ENCODE measurements at places on chromosomes 11 and 22.

DNA sequence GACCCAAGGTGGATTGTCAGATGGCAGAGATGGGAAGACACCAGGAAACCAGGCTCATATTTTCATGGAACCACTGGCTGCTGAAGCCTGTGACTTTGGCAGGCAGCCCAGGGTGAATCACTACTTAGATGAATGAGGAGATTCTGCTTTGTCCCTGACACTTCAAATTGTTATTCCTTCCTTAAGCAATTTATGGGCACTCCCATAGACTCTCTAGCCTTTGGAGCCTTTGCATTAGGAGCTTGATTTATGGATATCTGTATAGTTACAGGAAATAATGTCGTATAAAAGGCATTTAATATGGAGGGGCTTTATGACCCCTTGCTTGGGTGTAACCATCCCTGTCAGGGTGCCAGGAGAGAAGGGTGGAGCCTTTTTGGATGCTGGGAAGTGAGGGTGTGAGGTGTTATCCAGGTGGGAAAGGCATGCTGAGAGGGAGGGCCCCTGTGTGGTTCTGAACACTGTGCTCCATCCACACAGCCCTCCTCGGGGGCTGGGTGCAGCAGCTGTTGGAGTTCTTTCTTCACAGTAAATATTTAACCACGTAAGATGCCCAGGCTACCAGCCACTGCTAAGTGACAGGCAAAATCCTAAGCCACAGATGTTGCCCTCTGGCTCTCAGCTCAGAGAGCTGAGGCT lies 35.3 kb downstream of the IL18 start:
- peak; percentile 87 for DNase-seq

DNA sequence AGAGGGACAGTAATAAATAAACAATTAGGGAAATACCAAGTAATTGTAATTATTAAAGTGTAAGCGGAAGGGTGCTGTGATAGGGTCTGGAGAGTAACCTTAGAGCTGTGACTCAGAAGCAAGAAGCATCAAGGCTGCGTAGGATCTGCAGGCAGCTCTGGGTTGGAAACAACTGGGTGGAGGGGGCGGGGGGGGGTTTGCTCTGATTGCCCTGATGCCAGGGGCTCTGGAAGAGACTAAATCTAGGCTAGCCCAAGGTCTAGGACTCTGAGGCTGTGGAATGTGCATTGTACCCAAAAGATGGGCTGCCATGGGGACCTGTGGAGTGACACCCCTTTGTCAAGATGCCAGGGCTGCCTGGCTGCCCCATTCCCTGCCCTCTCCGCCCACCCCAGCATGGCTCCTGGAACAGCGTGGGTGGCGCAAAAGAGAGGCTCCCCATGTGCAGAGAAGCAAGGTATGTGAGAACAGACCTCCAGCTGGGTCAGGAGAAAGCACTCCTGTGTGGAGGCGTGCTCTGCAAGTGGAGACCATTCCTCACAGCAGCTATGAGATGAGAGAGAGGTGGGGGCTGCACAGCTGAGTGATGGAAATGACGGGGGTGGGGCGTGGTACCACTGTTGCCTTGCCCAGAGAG lies 101.1 kb upstream of the CRYBB3 start:
- DNase-seq = no peak

- DNase-seq = no peak
Measured at GRCh38 chr11:125330462-125331325, 165.4 kb downstream of the FEZ1 start.

DNA sequence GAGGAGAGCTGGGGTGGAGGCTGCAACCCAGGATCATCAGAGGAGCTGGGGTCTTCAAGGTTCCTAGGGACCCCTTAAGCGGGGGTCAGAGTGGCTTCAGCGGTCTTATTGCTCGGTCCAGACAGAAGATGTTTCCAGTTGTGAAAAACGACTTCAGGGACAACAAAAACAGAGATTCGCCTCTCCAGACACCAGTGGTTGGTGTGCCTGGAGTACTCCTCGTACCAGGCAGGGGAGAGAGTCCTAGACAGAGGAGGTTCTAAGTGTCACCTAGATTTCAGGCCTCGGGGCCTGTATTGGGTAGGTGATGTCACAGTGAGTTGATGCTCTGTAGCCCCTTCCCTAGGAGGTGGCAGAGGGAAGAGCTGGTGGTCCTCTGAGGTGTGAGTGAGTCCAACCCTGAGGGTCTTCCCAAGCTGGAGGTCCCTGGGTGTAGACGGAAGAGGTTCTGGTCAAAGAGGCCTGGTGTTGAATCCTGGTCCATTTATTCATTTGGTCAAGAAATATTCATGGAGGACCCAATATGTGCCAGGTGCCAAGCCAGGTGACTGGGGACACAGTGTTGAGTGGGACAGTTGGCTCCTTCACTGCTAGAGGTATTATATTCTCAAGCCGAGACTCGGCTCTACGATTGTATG lies 4.4 kb upstream of the IGLL5 start:
- DNase-seq = no peak

DNA sequence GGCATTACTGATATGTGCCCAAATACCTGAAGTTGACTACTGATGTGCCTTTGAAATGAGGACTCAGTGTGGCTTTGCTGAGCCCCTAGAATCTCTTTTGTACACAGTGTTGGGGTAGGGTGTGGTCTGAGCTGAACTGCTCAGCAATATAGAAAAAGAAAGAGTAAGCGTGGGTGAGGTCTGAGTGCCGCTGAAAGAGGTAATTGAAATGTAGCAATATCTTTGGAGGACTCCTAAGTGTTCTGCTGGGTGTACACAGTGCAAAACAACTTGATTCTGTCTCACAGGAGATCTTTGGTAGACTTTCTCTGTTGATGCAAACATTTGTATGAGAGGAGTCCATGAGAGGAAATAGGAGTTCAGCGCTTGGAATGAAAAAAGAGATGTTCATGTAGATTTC lies 73.7 kb upstream of the PTPN5 start:
- DNase-seq = no peak

DNA sequence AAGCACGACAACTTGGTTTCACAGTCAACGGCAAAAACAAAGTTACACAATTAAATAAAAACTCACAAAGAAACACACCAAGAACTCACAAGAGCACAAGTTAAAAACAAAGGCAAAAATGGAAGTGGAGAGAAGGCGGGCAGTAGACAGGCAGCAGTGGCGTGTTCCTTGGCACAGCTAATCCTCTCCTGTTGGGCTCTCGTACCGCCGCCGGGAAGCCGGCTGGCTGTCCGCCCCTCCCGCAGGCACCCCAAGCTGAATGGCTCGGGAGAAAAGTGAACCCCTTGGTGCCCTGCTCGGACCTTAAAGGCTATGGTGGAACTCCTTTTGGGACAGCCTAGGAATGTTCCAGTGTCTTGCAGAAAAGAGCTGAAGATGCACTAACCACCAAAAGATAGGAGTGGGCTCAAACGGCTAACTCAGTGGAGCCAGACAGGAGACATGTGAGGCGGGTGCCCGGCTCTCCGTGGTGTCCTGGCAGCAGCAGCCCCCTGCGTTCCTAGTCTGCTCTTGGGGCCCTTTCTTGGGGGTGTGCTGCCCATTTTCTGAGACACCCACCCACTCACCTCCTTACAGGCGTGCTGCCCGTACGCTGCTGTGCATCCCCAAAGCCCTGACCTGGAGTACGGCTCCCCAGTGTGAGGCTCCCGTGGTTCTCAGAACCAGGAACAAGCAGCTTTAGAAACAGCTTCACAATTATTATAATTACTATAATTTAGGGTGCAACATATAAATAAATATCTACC lies 86.1 kb upstream of the BID start:
- DNase-seq = no peak

DNA sequence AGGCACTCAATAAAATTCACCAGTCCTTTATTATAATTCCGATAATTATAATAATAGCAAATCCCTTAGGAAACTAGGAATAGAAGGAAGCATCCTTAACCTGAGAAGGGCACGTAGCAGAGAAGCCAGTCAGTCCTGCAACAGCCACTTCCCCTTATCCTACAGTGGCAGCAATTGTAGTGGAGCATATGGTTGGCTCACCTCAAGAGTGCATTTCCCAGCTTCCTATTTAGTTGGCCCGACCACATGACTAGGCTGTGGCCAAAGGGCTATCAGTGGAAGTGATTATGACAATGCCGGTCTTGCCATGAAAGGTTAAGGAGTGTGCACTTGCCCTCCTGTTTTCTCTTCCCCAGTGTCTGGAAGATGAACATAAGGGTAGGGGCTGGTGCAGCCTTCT lies 27.0 kb downstream of the TESMIN start:
- DNase-seq = no peak

GRCh38 chr22:49664371-49664881 lies 163.2 kb downstream of the BRD1 start:
- no peak for DNase-seq

- peak; percentile 63 for DNase-seq
Measured at GRCh38 chr11:13368041-13368446, 90.5 kb downstream of the BMAL1 start.

- DNase-seq = no peak
Measured at GRCh38 chr22:21985214-21985613, 2.6 kb upstream of the TOP3B start.

DNA sequence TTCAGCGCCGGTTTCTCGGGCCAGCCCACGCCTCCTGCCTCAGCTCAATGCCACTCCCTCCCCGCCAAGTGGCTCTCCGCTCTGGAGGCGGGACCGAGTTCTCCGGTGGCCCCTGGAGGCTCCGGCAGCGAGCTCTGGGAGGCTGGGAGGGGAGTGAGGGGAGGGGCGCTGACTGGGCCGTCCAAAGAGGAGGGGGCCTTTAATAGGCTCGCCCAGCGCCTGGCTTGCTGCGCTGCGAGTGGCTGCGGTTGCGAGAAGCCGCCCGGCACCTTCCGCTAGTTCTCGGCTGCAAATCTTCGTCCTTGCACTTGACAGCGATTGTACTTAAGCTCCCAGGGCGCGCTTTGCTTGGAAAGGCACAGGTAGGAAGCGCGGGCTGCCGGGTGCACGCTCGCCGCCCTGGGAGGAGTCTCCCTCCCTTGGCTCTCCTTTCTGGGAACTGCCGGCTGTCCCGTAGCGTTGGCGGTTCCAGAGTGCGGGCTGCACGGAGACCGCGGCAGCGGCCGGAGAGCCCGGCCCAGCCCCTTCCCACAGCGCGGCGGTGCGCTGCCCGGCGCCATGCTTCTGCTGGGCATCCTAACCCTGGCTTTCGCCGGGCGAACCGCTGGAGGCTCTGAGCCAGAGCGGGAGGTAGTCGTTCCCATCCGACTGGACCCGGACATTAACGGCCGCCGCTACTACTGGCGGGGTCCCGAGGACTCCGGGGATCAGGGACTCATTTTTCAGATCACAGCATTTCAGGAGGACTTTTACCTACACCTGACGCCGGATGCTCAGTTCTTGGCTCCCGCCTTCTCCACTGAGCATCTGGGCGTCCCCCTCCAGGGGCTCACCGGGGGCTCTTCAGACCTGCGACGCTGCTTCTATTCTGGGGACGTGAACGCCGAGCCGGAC lies at the start of gene ADAMTS15:
Gene ADAMTS15, plus strand, starts transcription at position 230 of the 894 bp plus-strand sequence. Its CDS starts 329 bp downstream, at position 559.
- DNase-seq = peak; percentile 72

GRCh38 chr11:119506436-119506835 lies 83.5 kb upstream of the THY1 start:
- DNase-seq = no peak

DNA sequence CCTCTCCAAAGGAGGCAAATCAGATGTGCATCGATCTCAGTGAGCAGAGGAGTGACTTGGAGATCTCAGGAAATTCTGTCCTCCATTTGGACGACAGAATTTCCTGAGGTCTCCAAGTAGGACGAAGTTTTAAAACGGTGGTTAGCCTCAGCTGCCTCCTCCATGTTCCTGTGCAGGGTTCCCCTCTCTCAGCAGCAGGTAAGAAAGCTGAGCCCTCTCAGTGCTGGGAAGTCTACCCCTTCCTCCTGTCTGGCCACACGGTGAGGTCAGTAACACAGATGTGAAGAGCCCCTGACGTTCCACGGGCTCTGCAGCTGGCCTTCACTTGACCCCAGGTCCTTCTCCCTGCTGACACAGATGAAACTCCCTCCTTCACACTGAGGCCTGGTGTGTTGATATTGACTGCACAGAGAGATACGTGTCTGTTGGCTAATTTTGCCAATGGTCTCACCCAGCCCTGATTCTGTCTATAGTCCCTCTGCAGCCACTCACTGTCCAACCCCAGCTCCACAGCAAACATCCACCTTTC lies 607.4 kb upstream of the B3GAT1 start:
- DNase-seq = no peak

GRCh38 chr11:65479184-65480145 lies 19.4 kb upstream of the MALAT1 start:
- DNase-seq = peak; percentile 89

- DNase-seq = no peak
Measured at GRCh38 chr11:118660681-118661424, 18.6 kb downstream of the TREH start.

- no peak for DNase-seq
Measured at GRCh38 chr11:48114740-48115139, 101.9 kb upstream of the OR4B1 start.

DNA sequence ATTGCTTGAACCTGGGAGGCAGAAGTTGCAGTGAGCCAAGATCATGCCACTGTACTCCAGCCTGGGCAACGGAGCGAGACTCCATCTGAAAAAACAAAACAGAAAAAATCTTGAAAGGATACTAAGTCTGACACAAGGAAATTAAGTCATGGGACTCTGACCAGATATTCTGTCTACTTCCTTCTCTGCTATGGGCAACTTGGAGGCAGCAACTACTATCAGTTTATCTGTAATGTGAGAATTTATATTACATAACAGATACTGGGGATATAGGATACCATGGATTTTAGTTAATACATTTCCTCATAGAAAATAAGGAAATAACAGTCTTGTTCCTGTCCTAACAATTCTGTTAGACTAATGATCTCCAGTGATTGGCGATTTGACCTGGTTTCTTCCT lies 1.6 kb upstream of the SGSM3 start:
- no peak for DNase-seq

- peak; percentile 22 for DNase-seq
Measured at GRCh38 chr22:33519071-33519973, 401.0 kb downstream of the LARGE1 start.

DNA sequence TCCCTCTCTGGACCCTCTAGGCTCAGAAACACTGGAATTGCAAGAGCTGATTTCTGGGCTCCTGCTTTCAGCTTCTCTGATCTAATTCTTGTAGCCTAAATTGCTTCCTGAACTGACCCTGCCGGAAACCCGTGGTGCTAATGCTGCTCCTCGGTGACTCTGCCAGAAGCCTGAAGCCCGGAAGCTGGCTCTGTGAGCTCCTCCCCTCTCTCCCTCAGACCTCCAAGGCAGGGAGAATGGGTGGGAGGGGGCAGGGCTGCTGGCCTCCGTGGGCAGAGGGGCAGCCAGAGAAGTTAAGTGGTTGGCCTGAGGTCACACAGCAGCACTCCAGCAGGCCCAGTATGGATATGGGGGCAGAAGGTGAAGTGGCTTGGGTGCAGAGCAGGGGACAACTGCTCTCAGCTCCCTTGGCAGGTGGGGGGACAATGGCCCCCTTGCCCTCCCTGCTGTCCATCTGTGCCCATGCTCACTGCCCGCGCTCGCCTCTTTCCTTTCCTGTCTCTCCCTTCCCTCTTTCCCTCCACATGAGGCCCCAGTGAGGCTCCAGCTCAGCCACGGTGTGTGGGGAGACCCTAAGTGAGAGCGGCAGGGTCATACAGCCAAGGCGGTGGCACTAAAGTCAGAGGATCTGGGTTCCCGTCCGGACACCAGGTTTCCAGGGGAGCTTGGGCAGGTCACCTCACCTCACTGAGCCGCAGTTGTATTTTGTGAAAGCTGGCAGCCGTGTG lies 16.2 kb downstream of the CAPN5 start:
- peak; percentile 73 for DNase-seq

- no peak for DNase-seq
Measured at GRCh38 chr11:64729851-64730382, 6.9 kb upstream of the NRXN2 start.

- DNase-seq = no peak
Measured at GRCh38 chr11:119745112-119745511, 16.1 kb upstream of the NECTIN1 start.

GRCh38 chr22:47067911-47068625 lies 305.6 kb downstream of the TBC1D22A start:
- no peak for DNase-seq

All from iris pigment epithelial cell (primary cell).